ENCODE measurements at places on chromosomes 3 and 15. TPM values are rescaled to one million over a fixed set of nuclear protein-coding genes. Genes with fewer than 3 reads are reported as not detected.

The TMEM212 gene
- polyA plus RNA-seq: not detected

The NMB gene
- 5.1 TPM for polyA plus RNA-seq

The POLQ gene
- polyA plus RNA-seq: 1.7 TPM

The DUOXA1 gene
- polyA plus RNA-seq: not detected

The BOC gene
- polyA plus RNA-seq: 13.6 TPM

Measured in IMR-90 (cell line).